ENCODE measurements at places on chromosomes 12 and 14.

DNA sequence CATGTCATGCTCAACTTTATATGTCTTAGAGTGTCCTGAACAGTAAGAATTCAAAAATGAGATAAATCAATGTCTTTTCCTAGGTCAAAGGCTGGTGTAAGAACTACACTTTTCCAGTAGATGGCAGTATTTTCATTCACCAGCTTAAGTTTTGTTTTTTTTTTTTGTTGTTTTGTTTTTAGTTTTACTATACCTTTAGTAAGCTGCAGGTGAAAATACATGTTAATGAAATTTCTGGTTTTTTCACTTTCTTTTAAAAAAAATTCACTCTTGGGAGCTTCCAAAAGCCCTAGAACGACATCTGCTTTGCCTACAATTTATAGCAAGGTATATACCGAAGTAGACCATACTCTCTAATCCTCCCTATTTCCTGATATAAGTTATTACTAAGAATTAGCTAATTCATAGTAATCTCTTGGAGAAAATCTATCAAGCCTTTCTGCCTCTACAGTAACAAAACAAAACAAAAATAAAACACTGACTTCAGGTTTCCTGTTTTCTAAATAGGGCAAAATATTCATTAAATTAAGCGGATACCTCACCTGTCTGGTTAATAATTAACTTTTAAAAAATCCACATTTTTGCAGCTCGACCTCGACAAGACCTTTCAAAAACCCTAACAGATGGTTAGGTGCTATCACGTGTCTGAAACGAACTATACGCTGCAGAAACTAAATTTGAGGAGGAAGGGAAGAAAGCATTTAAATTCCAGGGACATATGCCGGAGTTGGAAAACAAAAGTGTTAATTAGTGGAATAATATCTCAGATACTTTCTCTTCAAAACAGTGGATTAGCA is 2.7 kb upstream of the SAMD4A start:
- peak; percentile 50 for DNase-seq

DNA sequence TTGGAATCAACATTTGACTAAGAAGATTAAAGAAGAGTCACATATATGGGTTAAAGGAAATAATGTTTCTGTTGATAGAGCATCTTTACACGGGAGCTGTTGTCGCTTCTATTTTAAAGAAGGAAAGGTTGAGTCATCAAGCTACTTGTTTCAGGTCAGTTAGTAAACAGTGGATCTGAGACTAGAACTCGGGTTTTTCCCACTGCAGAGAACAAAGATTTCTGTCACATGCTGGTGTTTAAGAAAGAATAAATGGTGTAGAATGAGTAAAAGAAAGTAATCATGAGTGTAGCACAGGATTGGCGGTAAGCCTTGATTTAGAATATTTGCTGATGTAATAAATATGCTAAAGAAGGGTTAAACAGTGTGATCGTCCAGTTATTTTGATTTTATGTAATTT is 455.5 kb downstream of the AEBP2 start:
- no peak for DNase-seq

DNA sequence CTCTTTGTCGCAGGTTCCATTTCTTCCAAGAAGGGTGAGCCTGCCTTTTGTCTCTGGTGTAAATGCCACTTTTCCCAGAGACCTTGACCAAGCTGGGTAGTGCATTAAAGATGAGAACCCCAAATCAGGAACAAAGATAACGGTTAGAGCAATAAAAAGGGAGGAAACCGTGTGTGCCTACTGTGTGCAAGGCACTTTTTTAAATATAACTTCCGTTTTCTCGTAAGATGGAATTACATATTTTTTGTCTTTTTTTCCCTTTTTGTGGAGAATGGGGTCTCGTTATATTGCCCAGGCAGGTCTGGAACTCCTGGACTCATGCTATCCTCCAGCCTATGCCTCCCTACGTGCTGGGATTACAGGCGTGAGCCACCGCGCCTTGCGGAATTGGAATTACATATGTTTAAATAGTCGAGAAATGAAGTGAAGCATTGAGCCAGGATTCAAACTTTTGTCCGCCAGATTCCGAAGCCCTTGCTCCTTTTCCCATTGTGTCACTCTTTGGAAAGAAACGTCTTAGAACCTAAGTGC is 506 bp upstream of the NABP2 start:
- no peak for DNase-seq

DNA sequence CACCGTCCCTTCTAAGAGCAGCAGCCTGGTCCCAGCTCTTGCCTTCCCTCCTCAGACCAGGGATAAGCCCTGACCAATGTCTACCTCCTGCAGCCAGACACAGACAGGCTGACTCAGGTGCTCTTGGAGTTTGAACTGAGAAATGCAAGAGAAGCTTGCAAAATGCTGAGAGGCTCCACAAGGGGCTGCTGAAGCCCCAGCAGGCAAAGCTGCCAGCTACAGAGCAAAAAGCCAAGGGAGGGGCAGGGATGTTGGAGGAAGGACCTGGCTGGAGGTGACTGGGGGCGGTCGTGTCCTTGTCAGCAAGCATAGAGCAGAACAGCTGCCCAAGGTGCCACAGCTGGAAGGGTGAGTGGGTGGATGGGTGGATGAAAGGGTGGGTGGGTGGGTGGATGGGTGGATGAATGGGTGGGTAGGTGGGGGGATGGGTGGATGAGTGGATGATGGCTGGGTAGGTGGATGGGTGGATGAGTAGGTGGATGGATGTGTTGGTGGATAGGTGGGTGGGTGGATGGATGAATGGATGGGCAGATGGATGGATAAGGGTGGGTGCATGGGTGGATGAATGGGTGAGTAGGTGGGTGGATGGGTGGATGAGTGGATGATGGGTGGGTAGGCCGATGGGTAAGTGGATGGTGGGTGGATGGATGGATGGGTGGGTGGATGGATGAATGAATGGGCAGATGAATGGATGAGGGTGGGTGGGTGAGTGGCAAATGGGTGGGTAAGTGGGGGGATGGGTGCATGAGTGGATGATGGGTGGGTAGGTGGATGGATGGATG is 4.0 kb upstream of the INF2 start:
- no peak for DNase-seq

- peak; percentile 15 for DNase-seq
Measured at GRCh38 chr12:71848212-71848611, 8.7 kb downstream of the TBC1D15 start.

DNA sequence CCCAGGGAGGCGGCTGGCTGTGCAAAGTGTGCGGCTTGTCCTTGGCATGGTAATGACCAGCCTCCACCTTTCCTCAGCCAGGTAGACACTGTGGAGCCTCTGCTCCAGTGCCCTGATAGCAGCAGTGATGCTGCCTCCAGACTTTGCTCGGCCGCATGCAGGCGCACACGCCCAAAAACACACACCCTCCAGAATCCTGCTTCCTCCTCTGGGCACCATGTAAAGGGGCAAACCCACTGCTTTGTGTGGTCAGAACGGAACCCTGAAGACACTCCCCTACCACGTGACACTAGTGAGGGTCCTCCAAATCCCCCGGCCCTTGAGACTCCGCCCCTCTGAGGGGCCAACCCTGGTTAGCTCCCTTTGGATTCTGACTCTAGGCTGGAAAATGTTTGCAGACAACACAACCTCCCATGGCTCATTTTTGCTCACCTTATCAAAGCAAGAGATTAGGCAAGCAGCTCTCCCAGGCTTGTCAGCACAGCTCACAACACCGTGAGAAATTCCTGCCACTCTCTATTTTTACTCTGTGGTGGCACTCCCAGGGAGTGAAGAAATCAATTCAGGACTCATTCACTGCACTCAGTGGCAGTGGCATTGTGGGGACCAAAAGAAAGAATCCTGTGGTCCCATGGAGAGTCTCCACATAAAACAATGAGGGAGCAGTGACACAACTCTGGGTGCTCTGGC is 4.5 kb downstream of the KRT77 start:
- DNase-seq: no peak

DNA sequence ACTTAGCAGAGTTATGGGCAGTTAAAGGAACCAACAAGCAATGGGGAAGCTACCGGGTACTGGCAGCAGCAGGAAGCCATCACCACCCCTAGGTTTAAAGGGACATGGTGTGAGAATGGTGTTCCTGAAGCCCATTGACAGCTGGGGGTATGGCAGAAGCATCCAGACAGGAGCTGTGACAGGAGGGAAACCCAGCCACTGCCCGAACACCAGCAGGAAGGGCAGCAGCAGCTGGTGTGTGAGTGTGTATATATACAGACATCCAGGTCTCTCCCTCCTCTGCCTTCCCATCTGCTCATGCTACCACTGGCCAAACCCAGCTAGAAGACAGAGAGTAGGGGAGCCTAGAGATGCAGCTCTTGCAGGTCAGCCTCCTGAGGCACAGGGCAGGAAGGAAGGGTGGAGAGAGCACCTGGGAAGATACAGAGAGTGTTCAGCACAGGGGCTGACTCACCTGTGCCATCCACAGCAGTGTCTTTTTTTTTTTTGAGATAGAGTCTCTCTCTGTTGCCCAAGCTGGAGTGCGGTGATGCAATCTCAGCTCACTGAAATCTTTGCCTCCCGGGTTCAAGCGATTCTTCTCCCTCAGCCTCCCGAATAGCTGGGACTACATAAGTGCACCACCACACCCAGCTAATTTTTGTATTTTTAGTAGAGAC is 9.2 kb upstream of the ADCK1 start:
- no peak for DNase-seq

DNA sequence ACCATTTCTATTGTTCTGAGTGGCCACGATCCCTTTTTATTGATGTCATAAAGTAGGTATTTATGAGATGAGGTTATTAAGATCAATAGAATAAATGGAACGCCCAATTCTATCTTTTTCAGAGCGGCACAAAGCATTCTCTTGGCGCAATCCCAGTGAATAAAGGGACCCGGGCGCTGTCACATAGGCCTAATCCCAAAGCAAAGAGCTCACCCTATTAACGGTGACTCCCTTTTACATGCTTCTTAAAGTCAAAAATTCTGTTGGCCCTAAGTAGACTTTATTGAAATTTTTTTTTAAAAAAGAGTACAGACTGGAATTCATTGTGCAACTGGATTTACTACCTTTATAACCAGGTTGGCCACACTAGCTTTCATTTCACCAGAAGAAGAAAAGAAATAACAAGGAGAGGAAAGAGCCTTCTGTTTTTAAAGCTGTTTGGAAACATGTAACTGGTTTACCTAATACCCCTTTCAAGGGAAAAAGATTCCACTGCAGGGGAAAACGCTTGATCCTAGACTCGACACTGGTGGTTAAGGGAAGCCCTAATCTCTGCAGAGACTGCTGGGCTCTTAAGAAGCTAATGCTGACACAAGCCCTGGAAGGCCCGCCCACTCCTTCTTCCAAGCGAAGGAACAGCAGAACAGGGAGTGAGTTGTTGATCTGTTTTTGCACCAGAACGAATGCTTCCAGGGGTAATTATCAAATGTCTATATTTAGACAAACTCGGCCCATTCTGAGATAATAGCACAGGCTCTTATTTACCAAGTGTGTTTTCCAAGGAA is 381.2 kb downstream of the BCL11B start:
- DNase-seq: no peak

DNA sequence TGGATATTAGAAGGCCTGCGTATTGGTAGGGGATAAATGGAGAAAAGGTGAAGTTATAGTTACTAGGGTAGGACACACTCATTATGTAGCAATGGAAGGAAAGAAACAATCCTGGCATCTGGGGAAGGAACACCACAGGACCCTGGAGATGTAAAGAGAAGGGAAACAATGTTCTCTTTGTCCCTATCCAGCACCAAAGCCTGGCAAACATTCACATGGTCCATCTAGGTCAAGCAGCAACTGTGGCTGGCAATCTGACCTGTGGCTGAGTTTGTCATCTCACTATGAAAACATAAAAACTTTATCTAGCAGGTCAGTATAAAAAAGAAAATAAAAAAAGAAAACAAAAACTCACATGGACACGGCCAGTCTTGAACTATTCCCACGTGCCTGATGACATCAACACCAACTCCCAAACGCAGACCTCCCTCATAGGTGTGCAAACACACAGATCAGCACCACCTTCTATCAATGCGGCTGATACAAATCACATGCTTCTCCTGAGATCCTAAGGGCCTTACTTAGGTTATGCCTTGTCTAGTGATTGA is 2.6 kb downstream of the POMT2 start:
- DNase-seq: no peak

GRCh38 chr12:29843036-29843435 is 59.3 kb upstream of the TMTC1 start:
- no peak for DNase-seq

GRCh38 chr12:98062464-98063245 is 452.7 kb upstream of the TMPO start:
- DNase-seq: no peak

GRCh38 chr12:87302126-87302745 is 727.0 kb downstream of the C12orf50 start:
- DNase-seq: no peak

DNA sequence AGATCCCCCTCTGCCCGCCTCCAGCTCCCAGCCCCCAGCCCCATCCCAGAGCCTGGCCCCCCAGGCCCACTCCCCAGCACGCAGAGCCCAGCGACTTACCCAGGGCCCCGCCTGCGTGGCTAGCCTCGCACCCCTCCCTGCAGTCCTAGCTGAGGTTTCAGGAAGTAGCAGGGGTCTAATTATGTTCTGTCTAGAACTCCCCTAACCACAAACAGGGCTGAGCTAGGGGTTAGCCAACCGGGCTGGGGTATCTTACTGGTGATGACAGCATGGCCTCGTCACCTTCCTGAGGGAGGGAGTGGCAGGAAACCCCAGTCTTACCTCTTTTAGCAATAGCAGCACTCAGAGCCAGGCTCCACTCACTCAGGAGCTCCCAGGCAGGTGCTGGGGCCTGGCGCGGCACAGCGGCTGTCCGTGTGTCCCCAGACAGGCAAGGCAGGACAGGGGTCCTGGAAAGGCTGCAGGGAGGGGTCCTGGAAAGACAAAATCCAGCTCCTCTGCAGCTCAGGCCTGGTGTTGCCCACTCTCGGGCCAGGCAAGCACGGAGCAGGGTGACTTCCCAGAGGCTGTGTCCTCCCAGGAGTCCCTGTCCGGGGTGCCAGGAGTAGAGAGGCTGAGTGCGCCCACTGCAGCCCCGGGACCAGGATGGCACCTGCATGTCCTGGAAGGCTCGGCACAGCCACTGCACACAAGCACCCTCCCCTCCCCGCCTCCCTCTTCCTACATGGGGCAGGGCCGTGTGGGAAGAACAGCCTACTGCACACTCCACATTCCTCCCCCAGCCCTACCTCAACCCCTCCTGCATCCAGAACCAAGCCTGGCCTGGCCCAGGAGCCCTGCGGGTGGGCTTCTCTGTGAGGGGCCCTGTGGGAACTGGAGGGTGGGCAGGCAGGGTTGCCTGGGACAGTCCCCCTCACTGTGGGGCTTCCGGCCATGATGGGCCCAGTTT is at the start of gene GPR132:
Gene GPR132 (minus strand): TSS at position 151 of the 949 bp plus-strand sequence. CDS start 10,010 bp downstream, outside the sequence.
- no peak for DNase-seq

DNA sequence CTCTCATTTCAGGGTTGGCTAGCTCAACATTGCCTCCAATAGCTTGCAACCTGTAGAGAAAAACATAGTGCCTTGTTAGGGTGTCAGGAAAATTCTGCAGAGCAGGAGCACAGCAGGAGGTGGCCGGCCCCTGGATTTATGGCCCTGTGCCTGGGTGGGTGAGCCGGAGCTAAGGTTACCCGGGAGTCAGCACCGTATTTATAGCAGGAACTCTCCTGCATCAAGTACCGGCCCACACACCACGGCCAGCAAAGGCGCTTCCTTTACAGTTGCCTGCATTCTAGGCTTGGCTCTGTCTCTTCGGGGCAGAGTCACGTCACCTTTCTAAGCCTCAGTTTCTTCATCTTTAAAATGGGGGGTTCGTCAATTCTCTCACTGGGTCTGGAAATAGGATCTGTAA is 52.8 kb upstream of the EML1 start:
- no peak for DNase-seq

GRCh38 chr14:86153480-86153879 is 623.5 kb downstream of the FLRT2 start:
- no peak for DNase-seq

- DNase-seq: no peak
Measured at GRCh38 chr12:57224973-57225679, 4.4 kb upstream of the SHMT2 start.
